ENCODE measurements at places on chromosomes 7 and 10.

GRCh38 chr10:16146993-16147392 is 286.7 kb upstream of the MINDY3 start:
- no peak for DNase-seq

DNA sequence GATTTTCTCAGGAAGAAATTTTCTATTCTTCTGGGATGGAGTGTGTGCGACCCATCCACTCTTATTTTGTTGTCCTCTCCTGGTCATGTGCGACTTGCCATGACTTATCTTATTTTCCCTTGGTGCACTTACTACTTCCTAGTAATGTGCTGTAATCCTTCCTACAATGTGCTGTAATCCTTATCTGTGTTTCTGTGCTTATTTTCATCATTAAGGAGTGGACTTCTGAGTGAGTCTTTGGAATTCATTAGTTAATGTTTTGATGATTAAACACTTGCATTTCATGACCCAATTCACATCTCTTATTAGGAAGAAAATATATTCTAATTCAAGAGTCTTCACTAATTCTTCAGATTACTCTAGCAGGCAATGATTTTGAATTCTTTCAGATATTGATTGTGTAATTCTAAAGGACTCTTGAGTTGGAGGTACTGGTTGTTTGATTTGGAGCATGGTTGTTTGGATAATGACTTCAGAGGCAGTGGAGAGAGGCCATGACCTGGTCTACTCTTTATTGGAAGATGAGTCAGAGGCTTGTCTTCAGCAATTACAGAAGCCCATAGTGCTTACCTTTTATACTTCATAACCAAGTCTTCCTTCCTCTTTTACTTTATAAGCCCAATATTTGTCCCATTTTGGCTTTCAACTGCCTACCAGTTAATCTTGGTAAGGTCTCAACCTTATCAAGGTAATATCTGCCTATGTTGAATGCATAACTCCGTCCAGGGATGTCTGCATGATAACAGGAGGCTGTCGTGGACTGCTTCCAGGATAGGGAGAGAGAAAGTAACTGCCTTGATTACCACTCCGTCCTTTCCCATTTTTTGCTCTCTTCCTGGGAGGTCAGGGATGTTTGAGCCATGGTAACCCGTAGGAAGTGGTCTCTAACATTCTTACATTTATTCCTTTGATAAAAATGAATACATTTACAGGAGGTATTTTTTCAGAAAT is 278.3 kb upstream of the SP8 start:
- no peak for DNase-seq

GRCh38 chr10:101452593-101452992 is 98.6 kb downstream of the BTRC start:
- no peak for DNase-seq

- no peak for DNase-seq
These were observed 95.1 kb downstream of the LSMEM1 start for GRCh38 chr7:112575864-112576263.

DNA sequence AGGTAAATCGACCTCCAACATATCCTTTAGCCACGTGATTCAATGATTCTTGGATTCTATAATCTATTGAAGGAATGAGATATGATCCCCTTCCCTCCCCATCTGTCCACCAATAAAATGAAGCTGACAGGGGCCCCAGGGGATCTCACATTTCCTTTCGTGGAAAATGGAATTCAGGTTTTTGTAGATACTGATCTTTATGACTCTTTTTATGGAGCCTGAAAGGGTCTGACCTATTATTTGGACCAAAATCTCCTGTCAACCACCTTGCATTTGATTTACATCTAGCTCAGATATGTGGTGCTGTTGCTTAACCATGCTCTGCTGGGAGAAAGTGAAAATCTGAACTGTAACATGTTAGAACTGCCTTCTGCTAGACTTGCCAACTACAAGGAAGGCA is 234.0 kb upstream of the CXCL12 start:
- no peak for DNase-seq

GRCh38 chr7:149552799-149553198 is 55.2 kb upstream of the ZNF746 start:
- DNase-seq: no peak

DNA sequence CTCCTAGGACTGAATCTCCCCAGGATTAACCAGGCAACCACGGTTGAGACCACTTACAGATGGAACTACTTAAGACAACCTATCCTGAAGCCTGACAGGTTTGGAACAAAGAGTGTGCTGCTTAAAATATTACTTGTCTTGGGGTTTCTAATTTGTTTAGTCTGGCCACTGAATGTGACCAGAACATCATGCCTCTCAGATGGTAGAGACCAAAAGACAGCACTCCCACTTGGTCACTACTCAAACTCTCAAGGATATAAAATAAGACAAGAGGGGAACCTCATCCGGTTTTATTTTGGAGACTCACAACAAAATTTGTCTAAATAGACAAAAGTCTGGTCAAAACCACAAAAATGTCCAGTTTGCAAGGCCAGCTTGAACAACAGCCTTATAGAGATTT is 15.3 kb downstream of the MRPL32 start:
- no peak for DNase-seq

GRCh38 chr10:6416892-6417512 is 163.1 kb downstream of the PRKCQ start:
- peak; percentile 42 for DNase-seq

DNA sequence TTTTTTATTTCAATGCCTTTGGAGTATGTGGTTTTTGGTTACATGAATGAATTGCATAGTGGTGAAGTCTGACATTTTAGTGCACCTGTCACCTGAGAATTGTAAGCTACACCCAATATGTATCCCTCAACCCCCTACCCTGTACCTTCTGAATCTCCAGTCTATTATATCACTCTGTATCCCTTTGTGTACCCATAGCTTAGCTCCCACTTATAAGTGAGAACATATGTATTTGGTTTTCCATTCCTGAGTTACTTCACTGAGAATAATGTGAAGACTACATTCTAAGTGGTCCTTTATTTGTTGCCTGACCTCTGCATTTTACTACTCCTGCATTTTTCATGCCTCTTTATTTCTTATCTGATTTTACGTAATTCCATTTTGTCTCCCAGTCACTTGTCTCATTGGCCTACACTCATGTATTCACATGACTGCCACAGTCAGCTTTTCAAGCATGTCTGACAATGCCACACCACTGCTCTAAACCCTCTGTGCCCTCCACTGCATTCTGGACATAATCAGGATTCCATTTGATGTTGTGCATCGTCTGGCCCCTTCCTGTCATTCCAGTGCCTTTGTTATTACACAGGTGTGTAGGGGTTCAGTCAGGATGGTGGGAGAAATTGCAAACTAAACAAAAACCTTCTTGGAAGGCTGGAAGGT is 1325.5 kb downstream of the XPNPEP1 start:
- DNase-seq: no peak

DNA sequence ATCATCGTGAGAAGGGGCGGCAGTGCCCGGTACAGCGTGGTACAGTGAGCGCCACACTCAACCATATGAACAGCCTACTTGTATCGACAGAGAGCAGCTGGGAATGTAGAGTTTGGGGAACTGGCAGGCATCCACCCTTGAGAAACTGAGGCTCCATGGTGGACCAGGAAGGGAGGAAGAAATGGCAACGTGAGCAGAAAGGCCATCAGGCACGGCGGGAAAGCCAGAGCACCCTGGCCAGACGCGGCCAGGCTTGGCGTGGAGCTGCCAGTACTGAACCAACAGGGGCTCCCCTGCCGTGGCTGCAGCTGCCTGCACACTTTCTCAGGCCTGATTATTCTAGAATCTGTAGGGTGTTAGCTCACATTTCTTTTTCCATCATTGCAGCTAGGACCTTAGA is 442.3 kb downstream of the PTPRN2 start:
- DNase-seq: no peak

GRCh38 chr7:66376264-66376945 is 171.3 kb downstream of the TPST1 start:
- DNase-seq: no peak

GRCh38 chr10:10460451-10460850 is 557.2 kb upstream of the CELF2 start:
- DNase-seq: no peak

DNA sequence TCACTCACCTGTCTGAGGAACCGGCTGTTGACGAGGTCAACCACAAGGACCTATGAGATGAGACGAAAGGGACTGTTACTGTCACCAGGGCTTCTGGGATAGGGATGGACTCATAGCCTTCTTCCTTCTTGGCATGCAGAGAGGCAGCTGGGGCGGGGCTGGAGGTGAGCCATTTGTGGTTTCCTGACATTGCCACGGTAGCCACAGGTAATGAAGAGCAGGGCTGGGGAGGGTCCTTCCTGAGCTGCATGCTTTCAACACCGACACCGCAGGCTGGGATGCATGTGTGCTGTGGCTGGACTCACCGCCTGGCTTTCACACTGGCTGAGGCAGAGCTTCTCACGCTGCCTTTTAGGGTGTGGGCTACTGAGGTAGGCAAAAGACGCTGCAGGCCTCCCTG is 46.4 kb upstream of the MKRN1 start:
- DNase-seq: no peak

- DNase-seq: peak; percentile 32
These were observed 90.9 kb downstream of the COL26A1 start for GRCh38 chr7:101453617-101454016.

DNA sequence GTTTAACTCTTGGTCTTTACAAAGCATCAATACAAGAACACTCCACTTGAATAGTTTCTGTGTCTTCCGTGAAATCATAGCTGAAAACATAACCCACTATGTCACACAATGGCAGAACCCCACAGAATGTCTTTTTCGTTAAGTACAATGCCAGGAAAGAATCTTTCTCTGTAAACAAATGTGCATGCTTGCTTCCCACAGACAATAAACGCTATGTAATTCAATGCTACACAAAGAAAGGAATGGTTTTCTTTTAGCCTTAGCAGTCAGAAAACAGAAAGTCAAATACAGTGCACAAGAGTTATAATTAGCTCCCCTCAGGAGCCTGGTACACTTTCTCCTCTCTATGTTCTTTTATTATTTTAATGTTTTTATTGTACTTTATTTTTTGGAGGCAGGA is 186.1 kb downstream of the SRPK2 start:
- DNase-seq: no peak

GRCh38 chr7:22549667-22550513 is 49.9 kb upstream of the STEAP1B start:
- peak; percentile 17 for DNase-seq

GRCh38 chr10:75094465-75094864 is 17.0 kb upstream of the SAMD8 start:
- DNase-seq: no peak

GRCh38 chr7:27399791-27400567 is 157.4 kb downstream of the EVX1 start:
- no peak for DNase-seq

- DNase-seq: no peak
These were observed 21.3 kb upstream of the CLDN4 start for GRCh38 chr7:73809467-73809951.

DNA sequence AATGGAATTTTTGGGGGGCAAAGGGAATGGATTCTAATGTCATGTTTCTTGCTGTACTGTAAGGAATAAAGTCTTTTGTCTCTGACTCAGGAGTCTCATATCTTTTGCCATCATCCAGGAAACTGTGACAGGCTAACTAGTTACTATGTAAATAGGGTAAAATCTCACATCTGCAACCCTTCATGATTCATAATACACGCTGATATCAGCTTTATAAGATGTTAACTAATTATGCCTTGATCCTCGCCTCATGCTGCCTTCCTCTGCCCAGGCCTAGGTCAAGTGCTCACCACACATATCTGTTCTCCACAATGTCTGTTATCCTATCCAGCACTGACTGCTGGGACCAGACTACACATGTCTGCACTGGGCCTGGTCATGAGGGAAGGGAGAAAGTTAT is 81.3 kb upstream of the CXCL12 start:
- DNase-seq: peak; percentile 59

DNA sequence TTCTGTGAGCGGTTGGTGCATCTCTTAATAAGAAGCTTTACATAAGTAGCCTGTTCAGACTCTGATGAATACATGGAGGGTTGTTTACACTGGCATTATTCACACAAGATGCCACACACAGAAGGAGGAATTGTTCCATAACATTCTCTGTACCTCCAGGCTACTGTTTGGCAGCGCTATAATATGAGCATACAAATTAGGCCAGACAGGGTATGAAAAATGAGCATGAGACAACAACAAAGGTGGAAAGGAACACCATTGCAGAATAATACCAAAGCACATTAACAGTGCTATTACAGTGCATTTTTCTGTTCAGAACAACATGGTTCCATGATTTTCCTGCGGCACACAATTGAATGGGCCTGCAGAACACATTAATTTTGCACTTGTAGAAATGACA is 417.2 kb upstream of the C7orf33 start:
- no peak for DNase-seq

GRCh38 chr10:4427532-4427931 is 398.5 kb upstream of the AKR1E2 start:
- DNase-seq: no peak

- no peak for DNase-seq
These were observed 9.1 kb upstream of the PTPRN2 start for GRCh38 chr7:158596745-158597144.

Measured in fibroblast of skin of back (primary cell).